Skin of body (tissue), 3 donors: ENCODE measurements at places on chromosomes 7 and 10. TPM values are rescaled to one million over a fixed set of nuclear protein-coding genes. Genes with fewer than 3 reads are reported as not detected.

Gene GRM3
- total RNA-seq = 0.20 TPM

Gene GPR26
- not detected for total RNA-seq

Gene PNLIPRP2
- not detected for total RNA-seq

Gene TUBB8
- total RNA-seq = not detected

Gene C10orf90
- total RNA-seq = 1.2 TPM

Gene INMT
- total RNA-seq = 5.9 TPM

Gene STEAP1B
- total RNA-seq = 2.0 TPM

Gene SH3PXD2A
- 52.0 TPM for total RNA-seq

Gene FRAT1
- total RNA-seq = 1.1 TPM

Gene HMX2
- not detected for total RNA-seq

Gene CALCR
- 0.49 TPM for total RNA-seq

Gene CCL24
- 1.2 TPM for total RNA-seq

Gene SEMA4G
- total RNA-seq = 1.9 TPM

Gene DRGX
- 0.20 TPM for total RNA-seq

Gene XRCC2
- total RNA-seq = 3.6 TPM

Gene TCAF1
- total RNA-seq = 59.4 TPM

Gene ANKRD61
- not detected for total RNA-seq

Gene C10orf62
- 0.20 TPM for total RNA-seq

GRCh38 chr10:50417486-50417885 lies 166.2 kb upstream of the ASAH2 start:
- DNase-seq = peak; percentile 53

GRCh38 chr7:100837099-100837836 lies 9.9 kb upstream of the EPHB4 start:
- peak; percentile 90 for DNase-seq

GRCh38 chr7:91685544-91685943 lies 195.0 kb downstream of the MTERF1 start:
- no peak for DNase-seq

GRCh38 chr7:83794829-83795228 lies 145.9 kb upstream of the SEMA3E start:
- DNase-seq = no peak

DNA sequence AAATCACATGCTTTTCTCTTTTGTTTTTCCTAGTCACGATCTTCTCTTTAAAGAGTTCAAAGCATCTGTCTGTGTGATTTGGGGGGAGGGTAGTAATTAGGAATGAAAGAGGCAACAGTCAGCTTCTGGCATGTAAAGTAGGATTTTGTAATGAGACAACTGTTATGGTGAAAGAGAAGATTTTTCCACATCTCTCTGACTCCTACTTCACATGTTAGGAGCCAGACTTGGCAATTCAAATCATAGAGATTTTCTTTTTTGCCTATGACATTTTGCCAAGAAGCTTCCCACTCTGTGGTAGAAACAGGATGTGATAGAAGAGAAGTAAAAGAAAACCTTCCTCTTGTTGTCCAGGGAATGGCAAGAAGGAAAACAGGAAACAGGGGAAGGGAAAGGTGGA lies 38.3 kb upstream of the KLHL7 start:
- no peak for DNase-seq

DNA sequence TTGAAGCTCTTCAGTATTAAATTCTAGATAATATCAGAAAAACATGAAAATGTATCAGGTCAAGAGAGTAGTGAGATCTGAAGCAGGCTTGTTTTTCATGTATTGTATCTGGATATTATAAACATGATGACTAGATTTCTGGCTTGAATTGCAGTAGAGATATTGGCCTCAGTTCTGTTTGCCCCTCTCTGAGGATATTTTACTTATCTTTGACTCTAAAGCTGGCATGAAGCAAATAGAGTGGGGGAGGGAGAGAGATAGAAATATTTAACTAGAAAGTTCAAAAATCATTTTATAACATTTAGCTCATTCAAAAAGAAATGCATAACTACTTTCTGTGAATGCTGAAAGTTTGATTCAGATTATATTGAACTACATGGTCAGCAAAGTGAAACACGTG lies 929.7 kb upstream of the KCND2 start:
- no peak for DNase-seq

DNA sequence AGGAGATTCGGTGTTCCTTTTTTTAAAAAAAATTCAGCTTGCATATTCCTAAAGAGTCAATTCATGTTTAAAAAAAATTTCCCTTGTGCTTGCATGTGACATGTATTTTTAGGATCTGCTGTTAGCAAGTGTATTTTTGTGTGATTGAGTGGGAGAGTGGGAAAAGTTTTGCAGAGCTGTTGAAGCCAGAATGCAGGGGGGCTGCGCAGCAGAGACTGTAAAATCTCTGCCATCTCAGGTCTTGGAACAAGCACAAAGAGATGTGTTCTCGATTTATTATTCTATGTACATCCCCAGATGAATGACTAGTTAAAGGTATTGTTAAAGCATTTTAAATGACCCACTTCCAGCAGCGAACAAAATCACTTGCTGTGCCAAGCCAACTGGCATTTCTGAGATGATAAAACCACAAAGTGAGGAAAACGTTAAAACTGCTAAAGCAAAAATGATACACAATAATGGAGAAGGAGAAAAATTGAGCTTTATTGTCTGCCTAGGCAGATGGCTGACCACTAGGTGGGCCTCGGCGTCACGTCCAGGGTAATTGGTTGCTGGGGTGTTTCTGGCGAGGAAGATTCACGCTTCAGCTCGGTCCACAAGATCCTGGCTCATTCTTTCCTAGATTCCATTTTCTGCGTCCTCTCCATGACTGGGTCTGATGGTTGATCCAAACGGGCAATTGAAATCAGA lies 67.0 kb upstream of the ATRNL1 start:
- DNase-seq = no peak

- no peak for DNase-seq
Observed at GRCh38 chr10:118028619-118029018, 18.1 kb downstream of the RAB11FIP2 start.

DNA sequence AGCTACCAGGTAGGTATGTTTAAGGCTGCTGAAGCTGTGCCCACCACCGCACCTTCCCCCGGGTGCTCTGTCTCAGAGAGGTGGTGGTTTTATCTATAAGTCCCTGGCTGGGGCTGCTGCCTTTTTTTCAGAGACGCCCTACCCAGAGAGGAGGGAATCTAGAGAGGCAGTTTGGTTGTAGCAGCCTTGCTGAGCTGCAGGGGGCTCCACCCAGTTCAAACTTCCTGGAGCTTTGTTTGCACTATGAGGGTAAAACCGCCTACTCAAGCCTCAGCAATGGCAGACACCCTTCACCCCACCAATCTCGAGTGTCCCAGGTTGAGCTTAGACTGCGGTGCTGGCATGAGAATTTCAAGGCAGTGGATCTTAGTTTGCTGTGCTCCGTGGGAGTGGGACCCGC lies 43.6 kb upstream of the CYP2C18 start:
- no peak for DNase-seq

DNA sequence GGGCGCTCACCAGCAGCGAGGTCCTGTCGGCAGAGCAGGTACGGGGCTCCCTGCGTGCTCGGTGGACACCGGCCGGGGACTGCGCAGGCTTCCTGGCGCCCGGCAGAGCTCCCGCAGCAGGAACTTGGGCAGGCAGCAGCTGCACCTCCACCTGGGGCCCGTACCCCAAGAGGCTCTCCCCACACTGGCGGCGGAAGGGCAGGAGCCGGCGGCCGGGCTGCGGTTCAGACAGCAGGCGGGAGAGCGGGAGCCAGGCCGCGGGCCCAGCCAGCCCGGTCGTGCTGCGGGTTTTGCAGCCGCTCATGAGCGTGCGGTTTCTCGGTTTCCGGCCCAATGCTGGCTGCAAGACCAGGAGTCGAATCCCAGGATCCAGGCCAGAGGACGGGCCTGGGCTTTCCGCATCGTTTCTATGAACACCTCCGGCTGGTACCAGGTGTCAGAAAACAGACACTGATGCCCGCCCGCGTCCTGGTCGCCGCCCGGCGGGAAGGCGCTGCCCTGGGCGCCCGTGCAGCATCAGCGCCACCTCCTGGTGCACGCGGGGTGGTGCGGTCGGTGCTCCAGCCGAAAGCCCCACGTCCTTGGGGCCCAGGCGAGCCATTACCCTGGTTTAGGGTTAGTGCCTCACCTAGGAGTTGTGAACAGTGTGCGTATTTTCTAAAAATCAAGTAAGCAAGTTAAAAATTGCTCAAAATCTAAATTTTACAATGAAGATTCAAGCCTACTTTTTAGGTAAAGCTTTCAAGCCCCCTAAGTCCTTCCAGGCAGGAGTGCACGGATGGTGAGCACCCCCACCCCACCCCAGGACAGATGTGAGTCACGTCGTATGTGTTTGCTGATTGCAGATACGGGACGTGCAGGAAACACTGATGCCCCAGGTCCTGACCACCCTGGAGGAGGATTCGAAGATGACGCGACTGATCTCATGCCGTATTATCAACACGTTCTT lies 47.4 kb upstream of the PRKAR1B start:
- DNase-seq = peak; percentile 15

GRCh38 chr10:69179089-69179742 lies 818 bp upstream of the SUPV3L1 start:
- DNase-seq = no peak

DNA sequence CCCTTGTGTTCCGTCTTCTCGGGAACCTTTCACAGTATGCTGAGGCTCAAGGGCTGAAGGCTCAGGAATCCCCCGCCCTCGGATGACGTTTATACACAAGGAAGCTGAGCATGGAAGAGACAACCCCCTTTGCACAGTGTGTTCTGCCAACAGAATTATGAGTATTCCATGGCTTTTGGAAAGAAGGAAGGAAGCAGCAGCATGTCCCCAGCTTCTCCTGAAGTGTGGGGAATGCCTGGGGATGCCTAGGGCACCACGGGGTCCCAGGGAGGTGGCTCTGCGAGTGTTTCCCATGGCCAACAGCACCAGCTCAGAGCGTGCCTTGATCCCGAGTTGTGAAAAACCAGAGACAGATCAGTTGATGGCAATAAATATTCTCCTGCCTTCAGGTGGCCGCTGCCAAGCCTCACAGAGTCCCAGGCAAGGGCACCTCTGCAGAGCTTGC lies 88.8 kb upstream of the DDC start:
- no peak for DNase-seq

DNA sequence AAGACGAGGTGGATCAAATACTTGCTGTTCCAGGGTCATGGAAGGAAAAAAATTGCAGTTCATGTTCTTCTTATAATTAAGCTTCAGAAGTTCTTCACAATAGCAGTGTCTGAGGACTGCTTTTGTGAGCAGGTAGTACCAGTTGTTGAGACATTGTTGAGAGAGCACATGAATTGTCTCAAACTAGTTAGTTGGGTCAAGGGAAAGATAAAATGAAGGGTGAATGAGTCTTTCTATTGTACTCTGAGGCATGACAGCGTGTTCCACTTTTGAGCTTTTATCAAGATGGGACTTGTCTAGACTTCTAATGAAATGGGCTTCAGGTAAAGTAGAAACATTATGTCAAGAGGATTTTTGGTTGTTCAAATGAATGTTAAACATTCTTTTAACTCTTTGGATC lies 26.0 kb downstream of the KAT6B start:
- DNase-seq = no peak

GRCh38 chr10:117458571-117458970 lies 83.3 kb upstream of the PDZD8 start:
- no peak for DNase-seq

GRCh38 chr10:43206391-43207235 lies 60.3 kb downstream of the RASGEF1A start:
- DNase-seq = no peak

GRCh38 chr7:5497295-5498103 lies 73.9 kb upstream of the TNRC18 start:
- no peak for DNase-seq

GRCh38 chr10:35949811-35950211 lies 307.7 kb upstream of the FZD8 start:
- DNase-seq = no peak

- DNase-seq = no peak
Observed at GRCh38 chr10:67076144-67076543, 150.3 kb downstream of the LRRTM3 start.

- no peak for DNase-seq
Observed at GRCh38 chr10:28790146-28790545, 112.8 kb downstream of the BAMBI start.

DNA sequence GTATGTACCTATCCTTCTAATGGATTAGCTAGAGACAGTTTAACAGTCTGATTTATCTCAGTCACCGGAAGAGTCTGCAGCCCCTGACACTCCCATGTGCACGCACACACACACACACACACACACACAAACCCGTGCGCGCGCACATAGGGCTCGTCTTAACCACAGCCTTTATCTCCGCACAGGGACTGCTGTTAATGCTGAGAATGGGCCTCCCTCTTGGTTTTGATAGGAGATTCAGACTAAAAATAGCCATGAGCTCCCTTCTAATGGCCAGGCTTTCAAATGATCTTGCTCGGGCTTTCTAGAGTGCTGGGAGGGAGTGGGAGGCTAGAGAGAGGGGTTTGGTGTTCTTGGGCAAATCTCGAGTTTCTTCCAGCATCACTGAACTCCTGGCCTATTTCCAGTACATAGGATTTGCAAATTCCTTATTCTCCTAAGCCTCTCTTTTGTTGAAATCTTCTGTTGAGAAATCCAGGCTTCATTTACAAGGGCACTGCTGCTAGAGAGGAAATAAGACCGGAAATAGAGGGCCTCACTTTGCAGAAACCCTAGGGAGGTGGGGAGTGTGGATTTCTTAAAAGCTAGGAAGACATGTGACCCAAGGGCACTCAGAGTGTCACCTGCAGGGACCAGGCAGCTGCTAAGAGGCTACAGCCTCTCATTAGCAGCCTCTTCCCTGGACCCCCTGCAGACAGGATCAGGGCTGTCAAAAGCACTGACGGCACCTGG lies 2.4 kb downstream of the TMEM72 start:
- DNase-seq = no peak

DNA sequence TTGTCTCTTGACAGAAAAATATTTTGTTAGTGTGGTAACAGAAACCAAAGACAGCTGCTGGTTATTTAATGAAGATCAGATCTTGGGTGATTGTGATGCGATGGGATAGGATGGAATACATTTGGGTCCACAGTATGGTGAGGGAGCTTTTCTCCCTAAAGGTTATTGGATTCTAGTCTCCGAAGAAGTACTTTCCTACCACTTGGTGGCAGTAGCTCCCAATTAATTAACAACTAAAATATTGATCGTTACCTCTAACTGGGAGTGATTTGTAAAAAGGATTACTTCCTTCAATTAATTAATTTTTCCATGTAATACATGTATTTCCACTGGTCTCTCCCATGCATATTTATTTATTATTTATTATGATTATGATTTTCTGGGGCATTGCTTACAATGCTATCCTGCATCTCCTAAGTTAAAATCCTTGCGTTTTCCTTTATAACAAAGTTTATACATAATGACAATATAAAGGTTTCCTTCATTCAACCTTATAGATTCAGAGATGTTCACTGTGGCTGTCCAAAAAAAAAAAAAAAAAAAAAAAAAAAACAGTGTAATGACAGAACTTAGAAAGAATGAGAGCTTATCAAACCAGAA lies 25.6 kb downstream of the TMEM196 start:
- peak; percentile 11 for DNase-seq
